ENCODE measurements at places on chromosomes 13 and 19. TPM values are rescaled to one million over a fixed set of nuclear protein-coding genes. Genes with fewer than 3 reads are reported as not detected.

The TEKTIP1 gene
- not detected for polyA plus RNA-seq

The CLDN10 gene
- polyA plus RNA-seq: not detected

The IGLON5 gene
- polyA plus RNA-seq: not detected

The PLIN5 gene
- polyA plus RNA-seq: not detected

The KLK5 gene
- polyA plus RNA-seq: not detected

The BCKDHA gene
- 15.1 TPM for polyA plus RNA-seq

The DCT gene
- not detected for polyA plus RNA-seq

The DIS3 gene
- polyA plus RNA-seq: 15.8 TPM

The DAND5 gene
- not detected for polyA plus RNA-seq

The CYSLTR2 gene
- polyA plus RNA-seq: not detected

The PSG5 gene
- polyA plus RNA-seq: 893 TPM

The NOTCH3 gene
- 37.6 TPM for polyA plus RNA-seq

The PSG7 gene
- polyA plus RNA-seq: 0.17 TPM

The ACTN4 gene
- 592 TPM for polyA plus RNA-seq

The RABAC1 gene
- 361 TPM for polyA plus RNA-seq

The PSPC1 gene
- polyA plus RNA-seq: 27.9 TPM

The KRTDAP gene
- polyA plus RNA-seq: not detected

The GPR18 gene
- polyA plus RNA-seq: not detected

The RAB4B gene
- polyA plus RNA-seq: 16.5 TPM

The PRR36 gene
- not detected for polyA plus RNA-seq

The ICAM3 gene
- 11.7 TPM for polyA plus RNA-seq

The YJEFN3 gene
- 0.94 TPM for polyA plus RNA-seq

The FUT6 gene
- not detected for polyA plus RNA-seq

The C19orf18 gene
- polyA plus RNA-seq: 0.11 TPM

The GTF2F2 gene
- polyA plus RNA-seq: 14.6 TPM

The RASGRP4 gene
- not detected for polyA plus RNA-seq

The PLVAP gene
- polyA plus RNA-seq: not detected

The CYP2A7 gene
- polyA plus RNA-seq: not detected

The CD79A gene
- polyA plus RNA-seq: 0.37 TPM

The OR10H1 gene
- not detected for polyA plus RNA-seq

The ZNF548 gene
- 13.3 TPM for polyA plus RNA-seq

The FGF9 gene
- 0.10 TPM for polyA plus RNA-seq

The PABPC3 gene
- polyA plus RNA-seq: 0.16 TPM

The ZNF791 gene
- 10.5 TPM for polyA plus RNA-seq

The ADGRE3 gene
- not detected for polyA plus RNA-seq

The POP4 gene
- polyA plus RNA-seq: 81.4 TPM

The FCER2 gene
- polyA plus RNA-seq: not detected

The GPR4 gene
- 0.06 TPM for polyA plus RNA-seq

The RNF17 gene
- not detected for polyA plus RNA-seq

The MEX3D gene
- polyA plus RNA-seq: 5.4 TPM

The NLRP4 gene
- not detected for polyA plus RNA-seq

All from BJ (cell line).